Left lobe of liver (tissue), 2 donors: ENCODE measurements at places on chromosomes 5 and 9. TPM values are rescaled to one million over a fixed set of nuclear protein-coding genes. Genes with fewer than 3 reads are reported as not detected.

DNA sequence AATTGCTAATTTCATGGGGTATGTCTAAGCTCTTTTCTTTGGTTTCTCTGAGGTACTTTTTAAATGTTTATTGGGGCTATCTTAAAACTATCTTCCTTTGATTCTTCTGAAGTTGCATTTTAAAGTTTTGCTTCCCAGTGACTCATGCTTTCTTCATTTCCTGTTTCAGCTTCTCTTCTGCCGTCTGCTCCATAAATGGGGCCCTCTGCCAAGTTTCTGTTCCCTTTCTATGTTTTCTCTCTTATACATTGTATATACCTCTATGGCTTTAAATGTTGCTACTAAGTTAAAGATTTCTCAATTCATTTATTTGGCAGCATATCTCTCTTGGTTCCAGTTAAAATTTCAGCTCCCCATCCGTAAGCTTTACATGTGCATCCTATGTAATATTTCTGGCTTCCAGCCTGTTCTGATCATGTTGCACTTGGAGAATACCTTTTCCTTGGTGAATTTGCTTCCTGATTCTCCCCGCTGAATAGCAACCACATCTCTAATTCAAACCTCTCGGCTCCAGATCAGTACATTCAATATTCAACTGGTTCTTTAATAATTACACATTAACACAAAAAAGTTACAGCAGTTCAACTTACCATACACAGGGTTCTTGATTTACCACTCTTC is 125.3 kb downstream of the ST8SIA4 start:
- DNase-seq, result no peak

DNA sequence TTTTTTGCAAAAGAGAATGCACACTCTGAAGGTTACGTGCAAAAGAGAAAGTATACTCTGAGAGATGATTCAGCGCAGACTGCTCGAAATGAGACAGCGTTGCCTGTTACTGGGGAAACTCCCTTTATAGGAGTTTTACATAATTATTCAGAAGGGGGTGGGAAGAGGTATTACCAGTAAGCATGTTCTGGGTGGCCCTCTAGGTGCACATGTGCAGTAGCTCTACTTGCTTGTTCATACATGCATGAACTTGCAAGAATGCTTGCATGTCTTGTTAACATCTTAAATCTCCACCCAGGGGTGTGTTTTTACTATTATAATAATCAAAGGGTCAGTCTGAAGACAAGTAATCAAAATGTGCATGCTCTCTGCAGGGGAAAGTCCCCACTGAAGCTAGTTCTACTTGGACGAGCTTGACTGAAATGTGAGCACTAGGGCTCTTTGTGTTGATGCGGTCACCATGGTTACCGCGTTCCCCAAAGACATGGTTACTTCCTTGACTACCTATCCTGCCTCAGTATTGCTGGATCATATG is 75.5 kb downstream of the SGCD start:
- no peak for DNase-seq

DNA sequence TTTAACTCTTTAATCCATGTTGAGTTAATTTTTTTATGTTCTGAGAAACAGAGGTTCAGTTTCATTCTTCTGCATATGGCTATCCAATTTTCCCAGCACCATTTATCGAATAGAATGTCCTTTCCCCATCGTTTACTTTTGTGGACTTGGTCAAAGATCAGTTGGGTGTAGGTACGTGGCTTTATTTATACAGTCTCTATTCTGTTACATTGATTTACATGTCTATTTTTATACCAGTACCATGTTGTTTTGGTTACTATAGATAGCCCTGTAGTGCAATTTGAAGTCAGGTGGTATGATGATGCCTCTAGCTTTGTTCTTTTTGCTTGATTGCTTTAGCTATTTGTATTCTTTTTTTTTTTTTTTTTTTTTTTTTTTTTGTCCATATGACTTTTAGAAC is 462.0 kb downstream of the HTR1A start:
- no peak for DNase-seq

DNA sequence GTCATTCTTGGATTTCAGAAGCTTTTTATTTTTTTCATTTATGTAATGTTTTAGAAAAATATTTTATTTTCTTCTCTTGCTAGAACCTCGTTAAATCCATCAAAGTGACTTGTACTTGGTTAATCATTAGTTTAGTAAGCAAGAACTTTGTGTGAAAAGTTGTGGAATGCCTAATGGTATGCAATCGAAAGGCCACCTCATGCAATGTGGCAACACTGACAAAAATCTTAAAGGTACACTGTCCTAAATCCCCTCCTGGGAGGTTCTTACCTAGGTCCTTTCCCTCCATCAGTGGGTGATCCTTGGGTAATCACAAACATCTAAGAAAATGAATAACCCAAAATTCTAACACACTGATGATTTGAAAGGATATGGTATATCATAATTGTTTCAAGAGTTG is 304.2 kb downstream of the DNAH5 start:
- DNase-seq, result no peak

GRCh38 chr9:111890334-111890733 is 6.3 kb upstream of the UGCG start:
- no peak for DNase-seq

GRCh38 chr5:163357636-163358035 is 79.8 kb upstream of the CCNG1 start:
- DNase-seq, result no peak

DNA sequence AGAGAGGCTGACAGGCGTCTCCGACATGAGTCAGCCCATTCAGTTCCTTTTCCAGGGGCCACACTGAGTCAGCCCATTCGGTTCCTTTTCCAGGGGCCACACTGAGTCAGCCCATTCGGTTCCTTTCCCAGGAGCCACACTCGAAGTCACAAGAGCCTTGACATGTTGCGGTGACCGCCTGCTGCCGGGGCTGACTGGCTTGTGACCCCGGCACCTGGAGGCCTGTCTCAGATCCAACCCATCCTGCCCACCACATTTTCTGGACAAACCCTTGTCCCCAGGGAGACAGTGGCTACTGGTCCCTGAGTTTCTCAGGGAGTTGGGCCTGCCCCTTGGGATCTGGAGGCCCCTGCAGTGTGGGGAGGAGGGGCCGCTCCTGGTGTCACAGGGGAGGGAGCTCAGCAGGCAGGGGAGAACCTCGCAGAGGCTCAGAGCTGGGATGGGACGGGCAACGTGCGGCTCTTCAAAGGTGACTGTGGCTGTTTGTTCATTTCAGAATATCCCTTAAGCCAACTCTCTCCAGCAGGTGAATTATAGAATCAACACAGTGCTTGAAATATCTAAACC is 40.5 kb upstream of the LPCAT1 start:
- DNase-seq, result no peak

DNA sequence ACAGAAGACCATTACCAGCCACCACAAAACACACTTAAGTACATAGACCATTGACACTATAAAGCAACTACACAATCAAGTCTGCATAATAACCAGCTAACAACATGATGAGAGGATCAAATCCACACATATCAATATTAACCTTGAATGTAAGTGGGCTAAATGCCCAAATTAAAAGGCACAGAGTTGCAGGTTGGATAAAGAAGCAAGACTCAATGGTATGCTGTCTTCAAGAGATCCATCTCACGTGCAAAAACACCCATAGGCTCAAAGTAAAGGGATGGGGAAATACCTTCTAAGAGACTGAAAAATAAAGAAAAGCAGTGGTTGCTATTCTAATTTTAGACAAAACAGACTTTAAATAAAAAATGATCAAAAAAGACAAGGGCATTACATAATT is 113.6 kb upstream of the CD180 start:
- DNase-seq, result no peak

DNA sequence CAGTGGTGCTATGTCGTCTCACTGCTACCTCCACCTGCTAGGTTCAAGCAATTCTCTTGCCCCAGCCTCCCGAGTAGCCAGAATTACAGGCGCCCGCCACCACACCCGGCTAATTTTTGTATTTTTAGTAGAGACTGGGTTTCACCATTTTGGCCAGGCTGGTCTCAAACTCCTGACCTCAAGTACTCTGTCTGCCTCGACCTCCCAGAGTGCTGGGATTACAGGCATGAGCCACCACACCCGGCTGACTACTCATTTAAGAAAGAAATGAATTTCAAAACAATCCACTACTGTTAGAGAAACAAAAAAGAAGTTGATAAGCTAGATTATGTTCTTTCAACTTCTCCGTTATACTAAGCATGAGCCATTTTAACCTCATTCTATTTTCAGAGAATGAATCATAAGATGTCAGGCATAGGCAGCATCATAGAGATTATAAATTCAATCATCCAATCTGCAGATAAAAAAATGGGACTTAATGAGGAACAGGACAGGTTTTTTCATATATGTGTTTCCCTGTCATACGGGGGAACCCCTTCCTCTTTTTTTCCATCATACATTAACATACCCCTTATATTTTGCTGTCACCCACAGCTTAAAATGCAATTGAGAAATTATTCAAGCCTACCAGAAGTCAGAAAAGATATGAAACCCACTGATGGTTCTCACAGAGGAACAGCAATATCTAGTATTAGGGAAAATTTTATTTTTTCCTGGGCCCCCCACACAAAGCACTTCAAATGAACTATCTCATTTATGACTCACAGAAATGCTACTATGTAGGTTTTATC is 26.5 kb upstream of the ADRB2 start:
- DNase-seq, result no peak

DNA sequence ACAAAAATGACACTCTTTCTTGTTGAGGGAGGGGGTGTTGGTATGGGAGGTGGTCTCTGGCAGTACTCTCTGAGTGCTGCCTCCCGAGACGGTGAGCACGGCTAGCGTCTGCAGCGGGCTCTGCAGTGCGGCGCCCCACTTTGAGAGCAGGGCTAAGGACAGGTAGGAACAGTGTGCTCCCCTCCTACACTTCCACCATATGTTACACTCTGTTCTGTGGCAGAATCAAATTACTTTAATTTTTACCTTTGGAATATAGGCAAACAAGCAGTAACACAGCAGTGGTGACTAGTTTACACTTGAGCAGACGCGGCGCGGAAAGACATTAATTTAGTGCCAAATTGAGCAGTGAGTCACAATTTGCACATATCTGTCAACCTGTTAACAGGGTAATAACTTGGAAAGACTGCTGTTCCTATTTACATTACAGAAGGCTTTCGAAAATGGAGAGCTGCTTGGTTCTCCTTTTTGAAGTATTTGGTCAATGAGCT is 136.3 kb downstream of the MED27 start:
- no peak for DNase-seq

- no peak for DNase-seq
These were observed 49.1 kb downstream of the BNC2 start for GRCh38 chr9:16821344-16821743.

GRCh38 chr5:78162253-78162862 is 132.1 kb downstream of the AP3B1 start:
- no peak for DNase-seq

DNA sequence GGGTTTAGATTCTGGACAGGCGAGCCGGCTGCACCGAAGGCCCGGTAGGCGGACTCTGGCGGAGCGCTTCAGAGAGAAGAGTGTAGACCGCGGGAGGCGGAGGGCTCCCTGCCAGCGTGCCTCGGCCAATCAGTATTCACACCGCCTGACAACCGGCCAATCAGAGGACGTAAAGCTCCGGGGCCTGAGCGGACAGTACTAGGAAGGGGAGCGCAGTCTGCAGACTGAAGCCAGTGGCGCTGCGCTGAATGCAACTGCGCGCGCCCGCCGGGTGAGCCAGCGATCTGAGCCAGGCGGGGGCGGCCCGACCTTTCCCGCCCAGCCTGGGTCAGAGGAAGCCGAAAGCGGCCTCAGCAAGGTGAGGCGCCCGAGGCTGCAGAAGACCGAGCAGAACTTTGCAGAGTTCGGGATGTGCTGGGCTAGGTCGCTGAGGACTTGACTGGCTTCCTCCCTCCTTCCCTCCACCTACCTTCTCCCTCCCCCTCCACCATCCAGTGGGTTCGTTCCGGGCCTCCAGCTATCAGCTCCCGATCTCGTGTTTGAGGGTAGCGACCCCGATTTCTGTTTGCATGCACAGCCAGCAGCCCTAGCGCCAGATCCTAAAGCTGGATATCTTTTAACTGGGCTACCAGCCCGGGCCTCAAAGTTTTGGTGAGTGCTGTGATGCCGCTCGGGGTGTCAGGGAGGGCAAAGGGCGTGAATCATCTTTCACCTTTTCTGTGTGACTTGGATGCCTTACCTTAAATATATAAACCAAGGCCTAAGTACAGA is at the start of gene DMRT2:
DMRT2 (plus strand) TSS at position 233 of the 771 bp plus-strand sequence. CDS start 1,257 bp downstream, outside the sequence.
- peak; percentile 79 for DNase-seq

GRCh38 chr9:17627641-17628040 is 48.8 kb downstream of the SH3GL2 start:
- peak; percentile 54 for DNase-seq

DNA sequence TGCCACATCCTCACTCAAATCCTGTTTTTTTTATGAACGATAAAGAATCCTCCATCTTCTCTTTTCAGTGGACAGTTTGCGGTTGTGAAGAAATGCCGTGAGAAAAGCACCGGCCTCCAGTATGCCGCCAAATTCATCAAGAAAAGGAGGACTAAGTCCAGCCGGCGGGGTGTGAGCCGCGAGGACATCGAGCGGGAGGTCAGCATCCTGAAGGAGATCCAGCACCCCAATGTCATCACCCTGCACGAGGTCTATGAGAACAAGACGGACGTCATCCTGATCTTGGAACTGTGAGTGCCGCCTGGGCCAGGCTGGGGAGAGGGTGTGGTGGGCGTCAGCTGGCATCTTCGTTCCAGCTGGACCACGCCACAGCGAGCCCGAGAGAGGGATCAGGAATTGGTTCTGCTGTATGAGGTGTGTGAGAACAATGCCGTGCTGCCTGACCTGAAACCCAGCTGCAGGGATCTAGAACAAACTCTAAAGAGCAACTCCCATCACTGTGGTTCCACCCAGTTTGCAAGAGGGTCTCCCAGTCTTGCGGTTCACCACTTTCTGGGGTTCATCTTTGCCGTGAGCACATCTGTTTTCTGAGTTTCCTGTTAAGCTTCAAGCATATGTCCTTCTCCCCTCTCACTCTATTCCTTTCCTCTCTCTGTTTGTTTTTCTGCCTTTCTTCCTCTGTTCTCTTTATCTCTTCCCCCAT is 107.4 kb downstream of the DAPK1 start:
- DNase-seq, result no peak

GRCh38 chr9:21810388-21810787 is 8.0 kb downstream of the MTAP start:
- DNase-seq, result no peak

DNA sequence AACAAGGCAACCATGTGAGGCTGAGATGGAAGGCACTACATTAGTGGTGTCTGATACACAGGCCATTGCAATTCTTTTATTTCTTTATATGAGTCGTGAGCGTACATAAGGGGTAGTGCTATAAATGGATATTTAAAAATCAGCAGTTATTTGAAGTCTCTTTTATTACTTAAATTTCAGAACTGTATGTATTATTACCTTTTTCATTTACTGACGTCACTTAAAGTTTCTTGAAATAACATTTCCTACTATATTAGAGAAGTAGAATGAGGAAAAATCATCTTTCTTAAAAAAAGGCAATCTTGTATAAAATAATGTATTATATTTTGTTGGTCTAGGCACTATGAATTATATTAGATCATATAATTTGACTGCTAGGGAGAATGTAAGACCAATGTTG is 280.9 kb upstream of the CYLC2 start:
- DNase-seq, result no peak

GRCh38 chr9:135596211-135596610 is 34.7 kb downstream of the PAEP start:
- DNase-seq, result no peak

GRCh38 chr5:53418826-53419658 is 61.4 kb upstream of the FST start:
- no peak for DNase-seq

The SLC46A2 gene
- total RNA-seq, result not detected

The OBP2B gene
- not detected for total RNA-seq

The AP3B1 gene
- total RNA-seq, result 11.6 TPM

The OCLN gene
- 27.3 TPM for total RNA-seq

The PHF24 gene
- not detected for total RNA-seq

The SLC6A19 gene
- total RNA-seq, result 0.73 TPM
